ENCODE measurements at places on chromosomes 2 and 18.

DNA sequence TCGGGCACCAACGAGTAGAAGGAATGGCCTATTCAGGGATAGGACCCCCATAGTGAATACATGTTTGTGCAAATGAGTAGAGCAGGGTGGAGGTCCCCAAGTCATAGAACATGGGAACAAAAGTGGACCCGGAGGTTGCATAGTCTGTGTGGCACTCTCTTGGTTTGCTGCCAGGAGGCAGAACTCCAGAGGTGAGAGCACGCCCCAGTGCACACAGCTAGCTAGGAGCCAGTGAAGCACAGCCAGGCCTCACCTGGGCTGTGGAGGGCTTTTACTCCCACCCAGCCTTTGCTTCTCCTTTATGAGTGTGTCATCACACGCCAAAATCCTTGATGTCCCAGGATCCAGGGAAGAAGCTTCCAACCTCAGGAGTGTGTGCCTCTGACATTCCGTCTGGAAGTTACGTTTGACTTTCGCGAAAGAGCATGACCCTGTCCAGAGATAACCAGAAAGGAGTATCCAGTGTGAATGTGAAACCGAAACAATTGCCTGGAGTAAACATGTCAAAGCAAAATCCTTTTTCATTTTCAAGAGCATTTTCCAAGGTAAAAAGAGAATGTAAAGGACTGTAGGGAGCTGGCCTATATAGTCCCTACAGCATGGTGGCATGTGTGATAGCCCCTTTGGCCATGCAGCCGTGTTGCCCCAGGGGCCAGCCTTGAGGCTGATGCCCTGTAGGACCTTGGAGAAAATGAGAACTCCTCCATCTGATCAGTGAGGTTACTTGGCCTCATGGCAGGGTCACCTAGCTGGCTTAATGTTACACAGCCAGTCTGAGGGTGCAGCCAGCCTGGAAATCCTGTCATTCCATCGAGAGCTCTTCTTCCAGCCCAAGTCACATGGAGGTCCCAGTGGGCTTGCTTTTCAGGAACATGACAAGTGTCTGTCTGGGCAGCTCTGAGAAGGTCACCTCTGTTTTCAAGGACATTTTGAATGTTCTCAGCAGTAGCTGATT, 8.8 kb downstream of the TRIB2 start:
- DNase-seq = no peak

GRCh38 chr2:186031229-186031628, 292.6 kb downstream of the FSIP2 start:
- no peak for DNase-seq

DNA sequence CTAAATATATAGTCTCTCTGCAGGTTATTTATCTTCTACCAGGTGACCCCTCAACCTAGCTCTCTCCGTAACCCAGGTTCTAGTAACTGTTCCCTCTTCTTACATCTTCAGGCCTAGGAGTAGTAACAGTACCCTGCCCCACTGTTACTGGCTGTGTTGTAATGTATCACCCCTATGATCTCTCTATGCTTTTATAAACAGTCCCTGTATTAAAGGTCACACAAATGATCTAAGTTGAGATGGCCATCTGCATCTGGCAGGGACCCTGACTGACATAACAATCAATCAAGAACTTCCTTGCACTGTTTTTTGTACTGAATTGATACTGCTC, 219.7 kb upstream of the STK17B start:
- no peak for DNase-seq

DNA sequence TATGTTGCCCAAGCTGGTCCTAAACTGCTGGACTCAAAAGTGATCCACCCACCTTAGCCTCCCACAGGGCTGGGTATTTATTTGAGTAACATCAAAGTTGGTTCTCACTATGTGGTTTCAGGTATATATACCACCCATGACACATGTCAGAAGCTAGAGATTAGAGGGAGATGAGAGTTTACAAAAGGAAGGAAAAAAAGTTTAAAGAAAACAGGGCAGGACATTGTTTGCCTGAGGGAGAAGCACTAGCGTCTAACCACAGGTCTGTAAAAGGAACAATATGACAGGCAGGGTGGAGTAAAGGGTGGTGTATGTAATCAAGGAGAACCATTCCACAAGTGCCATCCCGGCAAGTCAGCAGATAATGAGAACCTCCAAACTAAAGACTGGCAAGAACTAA, 8.5 kb downstream of the CEP76 start:
- DNase-seq = no peak

DNA sequence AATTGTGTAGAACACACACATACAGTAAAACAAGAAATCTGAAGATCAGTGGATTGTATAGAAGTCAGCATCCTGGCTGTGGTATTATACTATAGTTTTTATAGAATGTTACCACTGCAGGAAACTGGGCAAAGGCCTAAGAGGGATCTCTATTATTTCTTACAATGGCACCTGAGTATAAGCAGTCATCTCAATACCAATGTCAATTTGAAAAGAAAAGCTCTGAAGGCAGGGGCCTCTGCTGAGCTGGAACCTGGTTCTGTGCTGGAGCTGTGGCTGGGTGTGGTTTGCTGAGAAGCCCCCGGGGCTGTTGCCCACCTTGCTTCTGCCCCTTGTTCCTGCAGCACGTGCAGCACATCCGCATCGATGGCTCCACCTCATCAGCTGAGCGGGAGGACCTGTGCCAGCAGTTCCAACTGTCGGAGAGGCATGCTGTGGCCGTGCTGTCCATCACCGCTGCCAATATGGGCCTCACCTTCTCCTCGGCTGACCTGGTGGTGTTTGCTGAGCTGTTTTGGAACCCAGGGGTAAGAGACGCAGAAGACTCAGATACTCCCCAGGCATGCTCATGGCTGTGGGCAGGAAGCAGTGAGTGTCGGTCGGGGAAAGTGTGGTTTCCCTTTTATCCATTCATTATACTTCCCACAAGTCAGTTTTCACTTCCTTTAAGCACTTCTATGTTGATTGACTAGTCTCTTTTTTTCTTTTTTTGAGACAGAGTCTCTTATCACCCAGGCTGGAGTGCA, 23.5 kb upstream of the RPL37A start:
- DNase-seq = no peak

DNA sequence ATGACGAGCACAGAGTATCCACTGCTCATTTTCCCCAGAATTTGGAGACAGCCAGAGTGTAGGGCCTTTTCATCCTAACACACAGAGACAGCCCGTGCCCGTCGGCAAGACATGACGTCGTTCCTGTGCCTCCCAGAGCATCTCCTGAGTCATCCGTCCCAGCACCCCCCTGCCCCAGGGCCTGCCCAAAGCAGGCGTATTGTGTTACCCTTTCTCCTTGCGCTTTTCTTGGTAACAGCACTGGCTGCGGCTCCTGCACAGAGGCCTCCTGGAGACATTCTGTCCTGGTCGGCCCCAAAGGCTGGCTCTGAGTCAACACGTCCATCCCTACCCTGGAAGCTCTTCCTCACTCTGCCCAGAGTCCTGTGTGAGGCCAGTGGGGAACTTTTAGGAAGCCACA, 217.1 kb downstream of the KLHL29 start:
- no peak for DNase-seq

GRCh38 chr18:3970929-3971328, 484.2 kb downstream of the DLGAP1 start:
- no peak for DNase-seq

DNA sequence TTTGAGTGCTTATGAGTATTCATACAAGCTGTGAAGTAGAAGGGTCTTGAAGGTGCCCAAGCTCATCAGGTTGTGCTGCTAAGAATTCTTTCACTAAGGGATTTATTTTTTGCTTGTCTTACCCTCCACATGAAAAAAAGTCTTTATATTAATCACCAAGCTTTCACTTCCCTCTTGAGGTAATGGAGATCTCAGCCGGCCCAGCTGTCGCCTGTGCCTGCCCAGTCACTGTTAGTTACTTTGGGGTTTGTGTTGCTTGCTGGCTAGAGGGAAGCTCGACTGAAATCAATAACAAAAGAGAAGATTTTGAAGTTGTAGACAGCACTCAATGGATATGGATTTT, 21.9 kb downstream of the MC2R start:
- DNase-seq = no peak

GRCh38 chr2:60492548-60492947, 60.9 kb downstream of the BCL11A start:
- no peak for DNase-seq

Measured in ecto neural progenitor cell (in vitro differentiated cells).